ENCODE measurements at places on chromosomes 12 and 14.

DNA sequence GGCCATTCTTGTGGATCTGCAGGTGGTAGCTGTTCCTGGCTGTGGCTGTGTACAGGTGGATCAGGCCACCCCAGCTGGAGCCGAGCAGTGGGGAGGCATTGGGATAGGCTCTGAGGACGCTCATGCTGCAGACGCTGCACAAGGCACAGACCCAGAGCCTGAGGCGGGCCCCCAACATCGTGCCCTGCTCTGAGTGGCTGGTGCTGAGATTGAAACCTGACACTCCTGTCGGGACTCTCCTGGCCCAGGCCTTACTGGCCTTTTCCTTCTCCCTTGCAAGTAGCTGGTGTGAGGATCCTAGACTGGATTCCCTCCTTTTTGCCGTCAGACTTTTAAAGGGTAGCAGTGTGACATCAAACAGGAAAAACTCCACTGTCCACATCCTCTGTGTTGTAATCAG, at the start of gene FGF23:
TSS of gene FGF23 (minus strand) at position 308 of the 400 bp plus-strand sequence. CDS start at position 178, 130 bp downstream.
- DNase-seq: no peak

- no peak for DNase-seq
Observed at GRCh38 chr14:81414123-81414522, 14.0 kb upstream of the STON2 start.

- DNase-seq: no peak
Observed at GRCh38 chr12:123094349-123095077, 56.4 kb downstream of the PITPNM2 start.

- no peak for DNase-seq
Observed at GRCh38 chr12:108620236-108620879, 13.3 kb downstream of the SELPLG start.

DNA sequence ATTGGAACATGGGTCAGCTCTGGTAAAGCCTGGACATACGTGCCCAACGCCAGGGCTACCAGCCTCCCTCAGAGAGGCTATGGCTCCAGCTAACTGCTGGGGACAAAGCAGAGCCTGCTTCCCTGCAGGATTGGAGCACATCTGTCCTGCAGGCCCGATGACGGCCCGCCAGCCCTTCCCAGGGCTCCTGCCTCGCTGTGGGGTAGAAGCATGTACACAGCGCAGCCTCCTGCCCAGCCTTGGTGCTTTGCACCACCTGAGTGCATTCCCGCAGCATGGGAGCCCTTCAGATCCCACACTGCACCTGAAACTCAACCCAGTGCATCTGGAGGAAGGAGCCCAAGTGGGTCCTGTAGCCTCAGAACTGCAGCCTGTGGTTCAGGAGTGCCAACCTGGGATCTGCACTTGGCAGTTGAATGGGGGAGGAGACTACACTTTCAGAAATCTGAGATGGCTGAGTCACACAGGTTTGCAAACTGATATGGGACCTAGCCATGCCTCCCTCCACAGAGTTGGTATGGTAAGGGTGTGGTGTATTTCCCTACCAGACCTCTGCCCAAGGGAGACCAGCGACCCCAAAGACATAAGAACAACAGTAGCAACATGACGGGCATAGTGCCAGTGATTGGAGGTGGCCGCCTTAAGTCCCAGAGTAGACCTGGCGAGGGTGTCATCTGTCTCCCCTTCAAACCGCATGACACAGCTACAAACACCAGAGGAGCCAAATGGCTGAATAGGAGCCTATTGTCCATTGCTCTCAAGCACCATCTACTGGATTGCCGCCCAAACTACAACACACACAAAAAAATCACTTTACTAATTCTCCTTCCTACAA, 273.9 kb upstream of the MIS18BP1 start:
- no peak for DNase-seq

DNA sequence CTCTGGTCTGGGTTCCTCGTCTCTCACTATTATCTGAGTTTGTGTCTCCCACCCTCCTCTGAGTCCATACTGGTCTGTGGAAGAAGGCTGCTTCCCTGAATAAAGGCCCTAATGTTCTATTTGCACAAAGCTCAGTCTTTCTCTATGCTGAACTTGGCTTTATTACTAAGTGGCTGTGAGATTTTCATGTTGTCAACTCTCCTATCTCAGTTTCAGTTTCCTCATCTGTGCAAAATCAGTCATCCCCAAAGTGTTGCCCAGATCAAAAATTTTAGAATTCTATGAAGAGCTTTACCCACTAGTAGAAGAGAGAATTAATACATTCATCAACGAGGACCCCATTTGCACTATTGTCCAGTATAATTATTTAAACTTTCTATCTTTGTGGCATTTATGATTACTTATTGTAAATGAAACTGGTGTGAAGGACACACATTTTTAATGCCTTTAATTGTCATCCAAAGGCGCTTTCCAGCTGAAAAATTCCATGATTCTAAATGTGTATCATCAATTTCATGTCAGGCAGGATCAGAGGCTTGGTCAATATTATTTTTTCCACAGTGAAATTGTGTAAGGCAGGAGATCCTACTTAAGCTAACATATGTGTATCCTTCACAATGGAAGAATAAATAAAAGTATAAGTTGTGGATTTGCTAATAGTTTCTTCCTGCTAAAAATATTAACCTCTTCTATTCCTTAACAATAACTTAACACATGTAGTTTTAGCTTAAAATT, 79.1 kb upstream of the EEA1 start:
- DNase-seq: no peak

DNA sequence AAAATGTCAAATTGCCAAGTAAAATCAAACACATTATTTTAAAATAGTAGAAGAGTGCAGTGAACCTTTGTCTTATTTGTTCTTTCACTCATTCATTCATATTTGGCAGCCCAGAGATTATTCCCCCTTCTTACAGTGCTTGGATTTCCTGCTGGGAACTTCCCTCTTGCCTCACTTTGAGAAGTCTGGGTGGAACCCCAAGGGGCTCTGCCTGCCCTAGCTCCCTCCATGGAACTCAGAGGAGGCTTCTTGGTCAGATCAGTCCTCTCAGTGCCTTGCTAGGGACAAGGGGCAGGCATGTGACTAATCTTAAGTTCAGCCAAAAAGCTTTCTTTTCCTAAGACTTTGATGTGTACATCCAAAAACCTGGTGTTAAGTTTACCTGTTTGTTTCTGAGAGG, 84.7 kb upstream of the OVCH1 start:
- no peak for DNase-seq

DNA sequence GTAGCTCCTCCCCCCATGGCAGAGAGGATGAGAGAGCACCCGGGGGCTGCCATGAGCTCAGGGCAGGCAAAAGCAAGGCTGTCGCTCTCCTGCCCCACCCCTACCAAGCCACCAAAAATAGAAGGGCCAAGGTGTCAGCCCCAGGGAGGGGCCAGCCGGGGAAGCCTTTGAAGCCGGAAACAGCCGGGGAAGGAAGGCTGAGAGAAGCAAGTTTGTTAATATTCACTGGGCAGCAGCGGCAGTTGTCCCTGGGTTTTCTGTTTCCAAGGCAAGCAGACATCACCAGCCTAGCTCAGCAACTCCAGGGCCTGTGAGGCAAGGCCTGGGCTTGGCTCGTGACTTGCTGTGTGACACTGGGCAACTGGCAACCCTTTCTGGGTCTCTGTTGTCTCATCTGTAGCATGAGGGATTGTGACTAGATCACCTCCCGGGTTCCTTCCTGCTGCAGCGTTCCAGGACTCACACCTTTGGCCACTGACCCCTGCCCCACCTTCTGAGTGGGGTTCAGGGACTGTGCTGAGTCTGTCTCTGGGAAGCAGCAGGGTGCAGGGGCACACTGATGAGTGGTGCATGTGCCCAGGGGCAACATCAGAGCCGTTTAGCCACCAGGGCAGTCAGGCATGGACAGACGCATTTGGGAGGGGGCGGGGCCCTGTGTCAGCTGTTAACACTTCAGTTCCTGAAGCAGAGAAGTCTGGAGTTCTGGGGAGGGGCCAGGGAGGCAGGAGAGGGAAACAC, 24.3 kb downstream of the SYNDIG1L start:
- DNase-seq: no peak

DNA sequence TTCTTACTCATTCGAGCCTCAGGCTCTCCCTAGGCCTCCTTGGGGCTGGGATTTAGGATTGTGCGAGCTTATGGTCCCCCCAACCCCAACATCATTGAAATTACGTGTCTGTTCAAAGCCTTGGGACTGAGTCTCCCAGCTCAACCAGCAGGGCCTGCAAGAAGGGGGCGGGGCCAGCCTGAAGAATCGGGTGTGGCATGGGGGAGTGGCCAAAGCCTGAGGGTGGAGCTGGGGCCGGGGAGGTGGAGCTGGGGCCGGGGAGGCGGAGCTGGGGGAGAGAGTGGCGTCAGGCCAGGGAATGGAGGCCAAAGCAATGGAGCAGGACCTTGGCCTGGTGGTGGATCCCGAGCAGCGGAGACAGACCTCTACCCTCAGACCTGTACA, 24.3 kb upstream of the HSPB8 start:
- DNase-seq: no peak

GRCh38 chr12:11885261-11886038, 185.3 kb upstream of the BCL2L14 start:
- DNase-seq: no peak

DNA sequence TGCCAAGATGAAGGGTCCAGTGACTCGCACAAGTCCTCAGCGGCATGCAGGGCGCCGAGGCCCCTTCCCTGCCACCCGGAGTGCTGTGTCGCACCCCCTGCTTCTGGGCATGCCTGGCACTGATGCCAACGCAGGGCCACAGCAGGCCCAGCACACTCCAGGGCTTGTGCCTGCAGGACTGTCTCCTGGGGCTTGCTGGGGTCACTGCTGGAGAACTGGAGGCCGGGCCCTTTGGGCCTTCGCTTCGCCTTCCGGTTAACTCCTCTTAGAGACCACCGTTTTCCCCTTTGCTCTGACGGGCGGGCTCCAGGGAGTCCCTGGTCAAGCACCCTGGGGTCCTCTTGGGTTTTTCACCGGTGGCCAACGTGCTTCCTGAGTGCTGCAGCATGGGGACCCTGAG, 79.6 kb downstream of the WDR20 start:
- DNase-seq: no peak

- peak; percentile 56 for DNase-seq
Observed at GRCh38 chr14:69151458-69152180, 1.3 kb downstream of the DCAF5 start.

DNA sequence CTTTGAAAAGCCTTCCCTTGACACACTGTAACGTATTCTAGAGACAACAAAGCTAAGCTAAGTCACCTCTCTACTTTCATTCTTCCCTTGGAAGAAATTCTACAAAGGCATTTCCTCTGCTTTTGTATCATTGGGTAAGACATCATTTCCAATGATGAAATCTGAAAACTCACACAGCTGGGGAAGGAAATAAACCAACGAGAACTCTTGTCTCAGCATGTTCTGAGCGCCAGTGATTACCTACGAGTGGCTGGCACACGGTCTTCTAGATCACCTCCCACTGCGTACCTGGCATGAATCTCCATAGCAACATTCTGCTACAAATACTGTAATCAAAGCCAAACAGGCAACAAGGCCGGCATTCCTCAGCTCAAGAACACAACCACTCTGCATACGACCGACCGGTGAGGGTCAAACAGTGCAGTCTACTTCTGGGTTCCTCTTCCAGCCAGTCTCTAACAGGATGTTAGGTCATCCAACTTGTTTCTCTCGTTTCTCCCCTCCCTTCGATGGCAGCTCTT, 7.6 kb downstream of the VPS37B start:
- peak; percentile 6 for DNase-seq

GRCh38 chr14:36785511-36785910, 123.9 kb downstream of the PAX9 start:
- DNase-seq: no peak

- no peak for DNase-seq
Observed at GRCh38 chr14:64158608-64159007, 135.6 kb downstream of the ESR2 start.

- no peak for DNase-seq
Observed at GRCh38 chr14:39175445-39176262, 600 bp downstream of the PNN start.

DNA sequence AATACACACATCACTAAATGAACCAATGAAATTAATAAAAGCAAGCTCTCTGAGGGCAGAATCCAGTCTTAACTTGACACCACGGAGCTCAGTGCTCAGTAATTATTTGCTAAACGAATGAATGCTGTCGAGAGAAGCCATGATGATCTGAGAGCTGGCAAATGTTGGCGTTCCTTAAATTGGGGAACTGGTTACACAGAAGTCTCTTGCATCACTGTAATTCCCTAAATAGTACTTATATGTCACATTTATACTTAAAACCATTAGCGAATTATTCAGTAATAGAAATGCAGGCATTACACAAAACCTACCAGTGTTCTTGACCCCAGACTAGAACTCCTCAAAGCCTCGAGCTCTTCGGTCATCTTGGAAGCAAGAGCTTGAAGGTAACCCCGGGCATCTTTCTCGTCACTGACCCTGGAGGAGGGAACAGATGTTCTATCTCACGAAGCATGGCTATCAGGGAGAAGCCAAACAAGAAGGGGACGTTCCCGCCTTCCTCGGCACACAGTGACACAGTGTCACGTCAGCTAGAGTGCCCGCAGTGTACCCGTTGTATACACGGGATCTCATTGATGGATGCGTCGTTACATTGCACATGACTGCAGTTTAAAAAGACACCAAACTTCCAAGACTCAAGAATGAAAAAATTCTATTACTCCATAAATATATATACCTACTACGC, 43.6 kb downstream of the AMN start:
- DNase-seq: no peak

- DNase-seq: peak; percentile 23
Observed at GRCh38 chr12:32151086-32151485, 44.4 kb downstream of the BICD1 start.

DNA sequence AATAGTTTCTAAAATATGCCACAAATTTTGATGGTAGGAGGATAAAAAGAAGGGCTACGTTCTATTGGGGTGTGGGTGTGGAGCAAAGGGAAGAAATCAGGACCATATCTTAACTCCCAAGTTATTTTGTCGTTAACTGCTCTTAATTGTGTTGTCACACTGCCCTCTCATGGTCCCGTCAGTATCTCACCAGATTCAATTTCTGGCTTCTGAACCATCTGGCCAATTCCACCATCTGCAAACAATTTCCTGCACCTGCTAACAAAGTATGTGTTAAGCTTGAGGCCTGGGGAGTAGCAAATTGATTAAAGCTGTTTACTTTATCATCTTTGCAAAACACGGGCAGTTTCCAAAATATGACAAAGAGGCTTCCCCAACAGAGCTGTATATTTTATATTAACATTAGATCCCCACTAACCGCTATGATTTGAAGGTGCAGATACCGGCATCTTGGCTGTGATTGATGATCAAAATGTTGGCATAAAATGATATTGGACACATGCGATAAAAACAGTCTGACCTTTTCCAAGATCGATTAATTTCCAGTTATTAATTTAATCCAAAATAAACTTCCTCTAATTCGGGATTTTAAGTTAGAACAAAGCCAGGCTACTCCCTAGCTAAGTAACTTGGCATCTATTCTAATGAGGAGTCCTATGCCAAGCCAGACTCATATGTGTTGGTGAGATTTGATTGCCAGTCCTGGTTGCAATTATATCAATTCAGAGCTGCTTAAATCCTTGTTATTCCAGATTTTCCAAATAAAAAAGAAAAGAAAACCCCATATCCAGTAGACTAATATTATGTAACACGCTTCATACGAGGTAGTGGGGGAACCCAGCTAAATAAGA, 6.9 kb upstream of the DNM1L start:
- peak; percentile 62 for DNase-seq

GRCh38 chr12:103401421-103401820, 94.3 kb downstream of the C12orf42 start:
- DNase-seq: no peak

Measured in DMS 273 treated with DMSO at 0.1 percent for 48 hours (cell line).